Testis (tissue), 5 donors: ENCODE measurements at places on chromosomes 11 and 22. TPM values are rescaled to one million over a fixed set of nuclear protein-coding genes. Genes with fewer than 3 reads are reported as not detected.
A peak's percentile ranks its signal among the peaks of the same experiment; 100 is the strongest.

GRCh38 chr22:38724926-38725571 is 19.3 kb downstream of the GTPBP1 start:
- no peak for DNase-seq

- DNase-seq = no peak
These were observed 11.5 kb upstream of the YWHAH start for GRCh38 chr22:31932863-31933262.

GRCh38 chr11:103731670-103732069 is 304.8 kb upstream of the DDI1 start:
- no peak for DNase-seq

GRCh38 chr11:9815486-9816136 is 151.7 kb downstream of the SWAP70 start:
- DNase-seq = no peak

- DNase-seq = no peak
These were observed 845 bp downstream of the RBM7 start for GRCh38 chr11:114401311-114401710.

DNA sequence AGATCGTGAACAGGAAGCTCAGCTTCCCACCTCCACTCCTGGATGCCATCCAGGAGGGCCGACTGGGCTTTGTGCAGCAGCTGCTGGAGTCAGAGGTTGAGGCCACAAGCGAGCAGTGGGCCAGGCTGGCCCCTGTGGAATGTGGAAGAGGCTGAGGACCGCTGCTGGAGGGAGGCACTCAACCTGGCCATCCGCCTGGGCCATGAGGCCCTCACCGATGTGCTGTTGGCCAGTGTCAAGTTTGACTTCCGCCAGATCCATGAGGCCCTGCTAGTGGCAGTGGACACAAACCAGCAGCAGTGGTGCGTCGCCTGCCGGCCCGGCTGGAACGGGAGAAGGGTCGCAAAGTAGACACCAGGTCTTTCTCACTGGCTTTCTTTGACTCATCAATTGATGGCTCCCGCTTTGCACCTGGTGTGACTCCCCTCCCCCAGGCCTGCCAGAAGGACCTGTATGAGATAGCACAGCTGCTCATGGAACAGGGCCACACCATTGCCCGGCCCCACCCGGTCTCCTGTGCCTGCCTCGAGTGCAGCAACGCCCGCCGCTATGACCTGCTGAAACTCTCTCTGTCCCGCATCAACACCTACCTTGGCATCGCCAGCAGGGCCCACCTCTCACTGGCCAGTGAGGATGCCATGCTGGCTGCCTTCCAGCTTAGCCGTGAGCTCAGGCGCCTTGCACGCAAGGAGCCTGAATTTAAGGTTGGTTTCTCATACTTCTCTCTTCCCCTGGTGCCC is 24.9 kb downstream of the ART5 start:
- peak; percentile 14 for DNase-seq

DNA sequence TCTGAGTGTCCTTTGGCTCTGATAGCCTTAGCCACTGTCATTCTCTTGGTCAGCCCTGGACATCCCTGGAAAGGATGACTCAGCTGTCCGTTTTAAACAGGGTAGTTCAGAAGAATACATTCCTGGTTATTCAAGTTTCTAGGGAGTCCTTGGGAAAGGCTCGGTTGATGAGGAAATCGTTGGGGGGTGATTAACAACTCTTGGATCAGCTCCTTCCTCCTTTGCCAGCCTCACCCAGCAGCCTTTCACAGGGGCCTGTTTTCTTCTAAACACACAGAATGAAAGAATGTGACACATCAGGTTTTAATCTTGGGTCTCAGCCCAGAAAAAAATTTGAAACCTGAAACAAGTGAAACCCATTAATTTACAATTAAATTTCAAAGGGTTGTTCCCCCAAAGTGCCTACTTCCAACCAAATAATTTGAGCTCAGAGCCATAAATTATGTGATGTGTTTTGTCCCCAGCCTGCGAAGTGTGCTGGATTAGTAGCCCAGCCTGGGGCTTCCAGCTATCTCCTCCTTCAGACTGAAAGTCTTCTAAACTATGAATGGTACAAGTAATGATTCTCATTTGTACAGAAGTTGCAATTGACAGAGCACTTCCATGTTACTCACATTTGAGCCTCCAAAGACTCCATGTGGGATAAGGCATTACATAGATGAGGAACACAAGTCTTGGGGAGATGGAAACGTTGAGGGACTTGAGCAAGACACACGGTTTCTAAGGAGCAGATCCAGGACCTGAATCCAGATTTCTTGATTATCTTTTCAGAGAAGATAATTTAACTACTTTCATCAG is 19.3 kb upstream of the MRGPRX2 start:
- no peak for DNase-seq

DNA sequence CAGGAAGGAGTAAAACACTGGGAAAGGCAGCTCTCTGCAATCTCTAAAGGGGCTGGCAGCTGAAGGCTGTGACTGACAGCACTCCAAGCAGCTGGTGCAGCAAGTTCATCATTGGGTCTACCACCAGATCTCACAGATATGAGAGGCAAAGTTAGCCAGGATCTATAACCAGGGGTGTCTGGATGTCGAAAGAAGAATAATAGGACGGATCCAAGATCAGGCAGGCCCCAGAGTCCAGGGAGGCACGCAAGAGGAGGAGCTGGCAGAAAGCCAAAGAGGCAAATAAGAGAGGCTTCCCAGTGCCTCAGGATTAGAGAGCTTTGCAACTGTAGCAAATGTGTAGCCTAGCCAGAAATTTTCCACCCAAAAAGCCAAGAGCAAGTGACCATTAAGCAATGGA is 77.1 kb downstream of the RBMXL2 start:
- DNase-seq = peak; percentile 32

DNA sequence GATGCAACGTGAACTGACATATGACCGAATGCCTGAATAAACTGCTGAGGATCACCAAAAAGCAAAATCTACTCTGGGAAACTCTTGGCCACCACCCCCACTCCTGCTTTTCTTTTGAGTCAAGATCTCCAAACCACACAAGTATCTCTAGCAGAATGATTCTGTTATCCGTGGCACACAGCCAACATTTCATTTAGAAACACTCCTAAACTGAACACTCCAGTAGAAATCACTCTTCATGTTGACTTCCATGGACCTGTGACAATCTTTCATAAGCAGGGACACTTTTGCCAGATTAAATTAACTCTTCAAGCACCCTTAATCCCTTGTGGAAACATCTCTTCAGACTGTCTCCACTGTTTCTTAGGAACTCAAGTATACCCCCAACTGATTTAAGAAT is 44.4 kb downstream of the VSIG10L2 start:
- DNase-seq = peak; percentile 32

DNA sequence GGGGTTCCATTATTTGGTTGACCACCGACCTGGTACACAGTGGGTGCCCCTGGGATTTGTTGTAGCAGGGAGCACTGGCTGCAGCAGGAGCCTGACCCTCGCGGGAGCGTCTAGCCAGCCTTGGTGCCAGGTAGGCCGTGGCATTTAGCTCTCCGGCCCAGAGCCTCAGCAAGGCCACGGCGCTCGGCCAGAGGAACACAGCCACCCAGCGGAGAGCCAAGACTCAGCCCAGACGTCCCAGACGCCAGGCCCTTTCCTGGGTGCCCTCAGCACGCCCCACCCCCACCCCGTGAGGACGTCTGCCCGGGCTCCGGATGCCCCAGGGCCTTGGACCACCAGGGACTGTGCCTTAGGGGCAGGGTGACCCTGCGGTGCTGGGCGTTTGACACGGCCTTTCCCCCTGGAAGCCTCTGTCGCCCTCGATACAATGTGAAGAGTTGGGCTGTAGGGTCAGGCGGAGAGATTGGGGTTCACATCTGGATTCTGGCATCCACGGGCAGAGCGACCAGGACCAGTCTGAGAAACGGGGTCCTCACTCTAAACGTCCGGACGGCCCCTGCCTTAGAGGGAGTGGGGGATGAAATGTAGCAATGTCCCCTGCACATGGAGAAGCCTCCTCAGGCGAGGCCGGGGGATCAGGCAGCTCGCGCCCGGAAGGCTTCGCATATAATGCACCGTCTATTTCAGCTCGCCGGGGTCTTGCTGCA is 99.2 kb upstream of the FGF3 start:
- DNase-seq = no peak

DNA sequence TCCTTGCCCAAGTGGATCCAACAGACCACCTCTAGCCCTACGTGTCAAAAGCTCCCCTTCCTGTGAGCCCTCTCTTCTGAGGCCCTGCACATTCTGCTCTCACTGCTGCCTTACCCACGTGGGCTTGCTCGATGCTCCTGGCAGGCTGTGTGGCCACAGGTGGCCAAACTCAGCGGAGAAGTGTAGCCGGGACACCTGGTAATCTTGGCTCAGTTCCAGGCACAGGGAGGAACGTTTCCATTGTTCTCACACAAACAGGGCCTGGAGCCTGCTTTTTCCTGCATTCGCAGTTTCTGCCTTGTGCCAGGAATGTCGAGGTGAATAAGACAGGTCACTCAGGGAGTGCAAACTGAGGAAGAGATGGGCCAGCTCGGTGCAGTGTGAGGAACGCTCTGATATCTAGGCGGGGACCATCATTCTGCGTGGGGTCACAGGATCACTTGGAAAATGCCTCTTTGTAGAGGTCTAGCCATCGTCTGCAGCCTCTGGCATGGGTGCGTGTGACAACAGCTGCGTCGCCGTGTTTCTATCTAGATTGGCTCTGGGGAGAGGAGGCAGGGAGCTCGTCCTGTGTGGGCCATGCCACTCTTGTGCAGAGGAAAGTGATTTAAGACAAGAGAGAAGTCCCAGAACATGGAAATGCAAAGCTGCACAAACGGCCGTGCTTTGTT is 127.6 kb upstream of the PARVA start:
- DNase-seq = peak; percentile 47

- no peak for DNase-seq
These were observed 53.9 kb upstream of the HEPHL1 start for GRCh38 chr11:93967258-93967657.

GRCh38 chr11:763549-764321 is 13.6 kb downstream of the GATD1 start:
- DNase-seq = no peak

- no peak for DNase-seq
These were observed 365.0 kb upstream of the CHORDC1 start for GRCh38 chr11:90587896-90588295.

DNA sequence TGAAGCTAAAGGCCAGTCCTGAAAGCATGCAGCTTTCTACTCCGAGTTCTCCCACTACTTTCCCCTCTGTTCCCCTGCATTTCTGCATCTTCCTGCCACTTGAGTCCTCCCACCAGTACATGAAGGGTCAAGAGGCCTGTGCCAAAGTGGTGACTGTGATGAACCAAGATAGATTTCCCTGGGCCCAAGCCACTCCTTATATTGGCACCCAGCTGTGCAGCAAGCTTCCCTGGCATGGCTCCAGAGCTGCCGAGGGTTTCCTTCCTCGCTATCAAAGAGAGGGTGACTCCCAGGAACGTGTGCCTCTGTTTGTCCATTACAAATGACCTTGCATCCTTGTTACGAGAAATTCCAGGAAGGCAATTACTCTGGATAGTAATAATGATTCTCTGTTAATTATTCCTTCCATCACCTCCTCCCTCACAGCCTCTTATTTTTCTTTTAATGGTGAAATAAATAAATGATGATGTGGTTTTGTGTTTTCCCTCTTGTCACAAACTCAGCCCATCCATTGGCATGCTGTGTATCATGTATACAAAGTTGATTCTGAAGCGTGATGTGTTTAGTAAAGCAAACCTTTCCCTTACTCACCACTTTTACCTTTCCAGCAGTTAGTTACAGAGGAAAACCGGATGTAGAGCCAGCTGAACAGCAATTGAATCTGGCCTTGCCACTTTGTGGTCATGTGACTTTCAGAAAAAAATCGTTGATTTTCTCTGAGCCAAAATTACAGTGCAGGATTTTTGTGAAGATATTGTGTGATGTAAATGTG is 8.3 kb downstream of the SRSF8 start:
- peak; percentile 91 for DNase-seq

GRCh38 chr22:36548606-36549005 is 19.6 kb upstream of the EIF3D start:
- no peak for DNase-seq

DNA sequence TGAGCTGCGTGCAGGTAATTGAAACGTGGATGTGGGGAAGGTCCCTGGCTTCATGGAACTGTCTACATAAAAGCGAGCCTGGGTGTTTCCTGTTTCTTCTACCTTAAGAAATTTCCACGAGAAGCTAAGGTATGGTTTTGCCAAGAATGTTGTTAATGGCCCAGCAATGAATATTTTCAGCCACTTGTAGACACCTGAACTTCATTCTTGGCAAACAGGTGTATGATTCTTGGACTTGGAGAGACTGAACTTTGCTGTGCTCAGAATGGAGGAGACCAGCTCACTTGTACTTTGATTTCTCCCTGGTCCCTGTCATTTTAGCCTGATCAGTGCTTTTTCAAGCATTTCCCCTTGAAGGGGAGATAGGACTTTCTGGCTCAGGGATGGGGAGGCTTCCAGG is 20.8 kb downstream of the LRP5 start:
- no peak for DNase-seq

GRCh38 chr11:76564364-76564763 is 106.2 kb downstream of the LRRC32 start:
- no peak for DNase-seq

DNA sequence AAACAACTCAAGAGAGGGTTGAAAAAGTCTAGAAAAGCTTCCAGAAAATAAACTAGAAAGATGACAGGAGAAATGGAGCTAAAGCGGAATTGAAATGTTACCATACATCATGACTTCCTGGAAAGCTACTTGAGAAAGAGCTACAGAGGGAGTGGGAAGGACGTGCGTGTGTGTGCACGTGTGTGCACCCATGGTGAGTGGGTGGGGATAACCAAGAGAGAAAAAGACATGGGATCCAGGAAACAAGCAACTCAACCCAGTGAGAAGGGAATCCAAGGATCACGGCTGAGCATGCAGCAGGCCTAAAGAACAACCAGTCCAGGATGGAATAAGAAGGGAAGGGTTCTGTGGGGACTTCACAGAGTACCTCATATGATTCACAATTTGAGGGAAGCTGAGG is 21.6 kb downstream of the APOL1 start:
- no peak for DNase-seq

DNA sequence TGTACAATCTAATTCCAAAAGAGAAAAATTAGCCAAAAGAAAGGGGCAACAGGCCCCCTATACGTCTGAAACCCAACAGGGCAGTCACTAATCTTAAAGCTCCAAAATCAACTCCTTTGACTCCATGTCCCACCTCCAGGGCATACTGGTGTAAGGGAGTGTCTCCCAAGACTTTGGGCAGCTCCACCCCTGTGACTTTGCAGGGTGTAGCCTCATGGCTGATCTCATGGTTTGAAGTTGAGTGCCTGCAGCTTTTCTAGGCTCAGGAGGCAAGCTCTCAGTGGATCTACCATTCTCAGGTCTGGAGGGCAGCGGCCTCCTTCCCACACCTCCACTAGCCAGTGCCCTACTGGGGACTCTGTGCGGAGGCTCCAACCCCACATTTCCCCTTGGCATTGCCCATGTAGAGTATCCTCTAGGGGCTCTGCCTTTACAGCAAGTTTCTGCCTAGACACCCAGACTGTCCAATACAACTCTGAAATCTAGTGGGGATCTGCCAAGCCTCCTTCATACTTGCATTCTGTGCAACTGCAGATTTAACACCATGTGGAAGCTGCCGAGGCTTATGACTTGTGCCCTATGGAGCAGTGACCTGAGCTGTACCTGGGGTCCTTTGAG is 94.5 kb downstream of the TRIM29 start:
- DNase-seq = no peak

MGAT3 gene
- total RNA-seq = 6.4 TPM

PRDM11 gene
- total RNA-seq = 13.6 TPM

EML3 gene
- total RNA-seq = 39.3 TPM

MMP10 gene
- total RNA-seq = 0.19 TPM

CHADL gene
- 12.8 TPM for total RNA-seq

CCDC73 gene
- 6.6 TPM for total RNA-seq

SCUBE2 gene
- total RNA-seq = 5.0 TPM

CLDN5 gene
- total RNA-seq = 42.0 TPM

MAPK8IP2 gene
- 36.9 TPM for total RNA-seq
